GM23338 (cell line): ENCODE measurements at places on chromosomes 4 and X.

GRCh38 chrX:107654872-107655761 lies 26.8 kb downstream of the PRPS1 start:
- DNase-seq = peak; percentile 90

- DNase-seq = no peak
Measured at GRCh38 chrX:153366878-153367538, 33.1 kb downstream of the ZNF275 start.

DNA sequence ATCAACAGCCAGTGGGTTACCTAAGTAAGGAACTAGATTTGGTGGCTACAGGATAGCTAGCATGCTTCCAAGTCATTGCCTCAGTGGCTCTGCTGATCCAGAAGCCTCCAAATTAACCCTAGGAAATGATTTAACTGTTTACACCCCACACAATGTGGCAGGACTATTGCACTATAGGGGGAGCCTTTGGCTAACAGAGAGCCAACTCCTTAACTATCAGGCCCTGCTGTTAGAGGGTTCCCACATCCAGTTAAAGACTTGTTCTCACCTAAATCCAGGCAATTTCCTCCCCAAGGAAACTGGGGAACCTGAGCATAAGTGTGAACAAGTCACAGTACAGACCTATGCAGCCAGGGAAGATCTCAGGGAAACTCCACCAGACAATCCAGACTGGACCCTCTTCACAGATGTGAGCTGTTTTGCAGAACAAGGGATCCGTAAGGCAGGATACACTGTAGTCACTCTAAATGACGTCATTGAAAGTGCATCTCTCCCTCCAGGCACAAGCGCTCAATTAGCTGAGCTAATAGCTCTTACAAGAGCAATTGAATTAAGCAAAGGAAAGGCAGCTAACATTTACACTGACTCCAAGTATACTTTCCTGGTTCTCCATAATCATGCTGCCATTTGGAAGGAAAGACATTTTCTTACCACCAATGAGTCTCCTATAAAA lies 185.3 kb upstream of the SPOCK3 start:
- peak; percentile 23 for DNase-seq

DNA sequence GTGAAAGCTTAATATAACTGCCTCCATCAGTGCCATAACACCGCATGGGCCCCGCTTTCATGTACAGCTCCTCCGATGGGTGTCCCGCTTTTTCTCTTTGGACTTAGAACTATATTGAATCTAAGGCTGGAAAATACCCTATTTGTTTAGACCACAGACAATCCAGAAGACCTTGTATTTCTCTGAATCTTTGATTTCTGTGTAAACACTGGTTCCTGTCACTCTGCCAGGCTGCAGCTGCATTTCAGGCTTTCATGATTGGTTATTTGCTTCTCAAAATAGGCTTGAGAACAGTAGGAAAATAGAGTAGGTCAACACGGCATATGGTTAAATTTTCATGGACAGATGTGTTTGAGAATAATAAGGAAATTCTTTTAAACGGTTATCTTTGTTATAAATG lies 80.0 kb downstream of the NWD2 start:
- no peak for DNase-seq

GRCh38 chr4:153127760-153128494 lies 76.3 kb upstream of the TRIM2 start:
- DNase-seq = peak; percentile 95
